ENCODE measurements at places on chromosomes 6 and 20. TPM values are rescaled to one million over a fixed set of nuclear protein-coding genes. Genes with fewer than 3 reads are reported as not detected.

RAB44 gene
- total RNA-seq: under 0.01 TPM

ABT1 gene
- 18.2 TPM for total RNA-seq

ESR1 gene
- 0.13 TPM for total RNA-seq

CDH4 gene
- 5.7 TPM for total RNA-seq

ELOVL2 gene
- not detected for total RNA-seq

ALDH5A1 gene
- total RNA-seq: 0.40 TPM

DYNLT2 gene
- total RNA-seq: 1.4 TPM

ZSCAN23 gene
- total RNA-seq: 0.65 TPM

TMC2 gene
- not detected for total RNA-seq

ARMC2 gene
- total RNA-seq: 2.3 TPM

MYLK2 gene
- total RNA-seq: 0.40 TPM

PRSS35 gene
- 0.07 TPM for total RNA-seq

TBC1D22B gene
- total RNA-seq: 12.2 TPM

INSM1 gene
- not detected for total RNA-seq

Data from thoracic aorta endothelial cell (primary cell).